Stimulated activated CD8-positive, alpha-beta memory T cell treated with anti-CD3 and anti-CD28 coated beads, Interleukin-4, amount 100 ng/mL, for 1 hour (primary cell): ENCODE measurements at places on chromosomes 5 and 9.

DNA sequence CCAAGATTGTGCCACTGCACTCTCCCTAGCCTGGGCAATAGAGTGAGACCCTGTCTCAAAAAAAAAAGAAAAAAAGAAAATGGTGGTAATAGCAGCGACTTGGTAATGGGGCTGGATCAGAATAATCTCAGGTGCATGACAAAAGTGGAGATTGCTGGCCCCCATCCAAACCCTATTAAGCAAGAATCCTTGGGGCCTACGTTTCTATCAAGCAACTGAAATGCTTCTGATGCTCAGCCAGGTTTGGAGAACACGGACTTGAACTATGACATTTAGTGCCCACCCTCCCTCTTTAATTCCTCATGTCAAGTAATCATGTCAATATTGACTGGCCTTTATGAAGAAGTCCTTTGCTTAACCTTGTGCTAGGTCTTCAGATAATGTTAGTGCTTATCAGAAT is 6.6 kb downstream of the C5orf52 start:
- DNase-seq, result no peak

DNA sequence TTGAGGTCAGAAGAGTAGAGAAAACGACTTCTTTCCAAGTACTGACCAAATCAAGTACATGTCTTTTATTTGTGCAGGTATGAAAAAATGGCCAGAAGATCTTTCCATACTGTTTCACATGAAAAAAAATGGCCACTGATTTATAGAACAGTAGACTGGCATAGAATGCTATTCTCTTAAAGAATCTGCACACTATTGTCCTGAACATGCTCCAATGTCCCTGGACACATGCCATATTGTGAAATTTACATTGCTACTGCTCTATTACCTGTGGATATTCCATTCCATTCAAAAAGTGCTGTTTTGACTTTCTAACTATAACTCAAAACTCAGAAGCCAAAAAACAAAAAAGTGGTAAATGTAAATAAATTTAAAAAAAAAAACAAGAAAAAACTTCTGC is 60.6 kb downstream of the FBXL17 start:
- no peak for DNase-seq

- no peak for DNase-seq
These were observed 17.2 kb downstream of the NKX2-5 start for GRCh38 chr5:173217626-173218397.

DNA sequence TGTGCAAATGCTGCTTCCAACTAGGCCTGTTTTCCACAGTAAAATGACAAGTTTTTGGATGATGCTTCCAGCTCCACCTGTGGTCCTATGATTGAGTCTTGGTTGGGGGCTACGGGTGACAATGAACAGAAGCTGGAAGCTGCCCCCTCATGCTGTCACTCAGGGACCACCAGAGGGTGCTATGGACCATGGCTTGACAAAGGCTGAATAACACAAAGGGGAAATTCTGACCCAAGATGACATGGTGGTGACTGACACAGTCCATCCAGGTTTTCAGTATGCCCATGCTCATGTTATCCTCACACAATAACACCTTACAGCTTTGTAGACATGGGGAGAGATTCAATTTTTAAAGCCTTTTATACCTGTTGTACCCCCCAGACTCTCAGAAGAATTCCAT is 23.9 kb upstream of the SAP30L start:
- no peak for DNase-seq

DNA sequence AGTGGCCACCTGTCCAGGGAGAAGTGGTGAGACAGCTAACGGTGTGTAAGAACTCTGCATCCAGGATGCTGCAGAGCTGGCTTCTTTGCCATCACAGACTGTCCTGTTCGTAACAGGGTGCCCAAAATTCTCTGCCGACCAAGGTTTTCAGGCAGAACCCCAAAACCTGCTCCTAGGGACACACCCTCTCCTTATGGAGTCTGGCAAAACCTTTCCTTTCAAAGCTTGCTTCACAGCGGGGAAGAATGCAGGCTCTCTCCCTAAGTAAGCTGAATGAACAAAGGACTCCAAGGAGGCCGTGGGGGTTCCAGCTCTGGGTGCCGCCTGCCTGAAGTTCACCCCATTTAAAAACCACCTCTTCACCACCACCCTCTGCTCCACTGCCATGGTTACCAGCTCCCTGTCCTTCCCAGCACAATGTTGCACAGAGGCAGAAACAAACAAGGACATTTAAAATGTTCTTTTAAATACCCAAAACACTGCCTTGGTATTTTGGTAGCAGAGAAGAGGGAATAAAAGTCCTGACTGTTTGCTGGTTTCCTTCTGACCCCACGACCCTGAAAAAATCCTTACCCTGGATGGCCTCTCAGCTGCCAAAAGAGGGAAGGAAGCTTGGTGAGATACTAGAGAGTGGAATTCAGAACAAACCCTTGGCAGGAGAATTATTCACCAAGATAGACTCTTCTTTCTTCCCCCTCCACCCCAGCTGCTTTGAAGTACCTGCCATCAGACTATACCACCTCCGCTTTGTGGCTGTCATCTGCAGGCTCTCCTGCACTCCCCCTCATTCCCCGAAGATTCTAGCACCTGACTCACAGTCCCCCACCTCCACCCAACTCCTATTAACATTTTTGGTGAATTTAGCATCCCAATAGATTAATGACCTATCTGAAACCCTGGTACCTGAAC is 7.1 kb upstream of the KLF9 start:
- no peak for DNase-seq

DNA sequence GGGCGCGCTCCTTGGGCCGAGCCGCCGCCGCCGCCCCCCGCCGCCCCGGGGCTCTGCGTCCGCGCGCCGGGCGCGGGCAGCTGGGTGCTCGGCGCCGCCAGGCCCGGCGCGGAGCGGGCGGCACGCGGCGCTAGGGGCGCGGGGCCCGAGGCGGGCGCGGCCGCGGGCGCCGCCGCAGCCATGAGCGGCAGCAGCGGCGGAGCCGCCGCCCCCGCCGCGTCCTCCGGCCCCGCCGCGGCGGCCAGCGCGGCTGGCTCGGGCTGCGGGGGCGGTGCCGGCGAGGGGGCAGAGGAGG is 351 bp downstream of the TRIO start:
- no peak for DNase-seq
